ENCODE measurements at places on chromosomes 16 and 17.

DNA sequence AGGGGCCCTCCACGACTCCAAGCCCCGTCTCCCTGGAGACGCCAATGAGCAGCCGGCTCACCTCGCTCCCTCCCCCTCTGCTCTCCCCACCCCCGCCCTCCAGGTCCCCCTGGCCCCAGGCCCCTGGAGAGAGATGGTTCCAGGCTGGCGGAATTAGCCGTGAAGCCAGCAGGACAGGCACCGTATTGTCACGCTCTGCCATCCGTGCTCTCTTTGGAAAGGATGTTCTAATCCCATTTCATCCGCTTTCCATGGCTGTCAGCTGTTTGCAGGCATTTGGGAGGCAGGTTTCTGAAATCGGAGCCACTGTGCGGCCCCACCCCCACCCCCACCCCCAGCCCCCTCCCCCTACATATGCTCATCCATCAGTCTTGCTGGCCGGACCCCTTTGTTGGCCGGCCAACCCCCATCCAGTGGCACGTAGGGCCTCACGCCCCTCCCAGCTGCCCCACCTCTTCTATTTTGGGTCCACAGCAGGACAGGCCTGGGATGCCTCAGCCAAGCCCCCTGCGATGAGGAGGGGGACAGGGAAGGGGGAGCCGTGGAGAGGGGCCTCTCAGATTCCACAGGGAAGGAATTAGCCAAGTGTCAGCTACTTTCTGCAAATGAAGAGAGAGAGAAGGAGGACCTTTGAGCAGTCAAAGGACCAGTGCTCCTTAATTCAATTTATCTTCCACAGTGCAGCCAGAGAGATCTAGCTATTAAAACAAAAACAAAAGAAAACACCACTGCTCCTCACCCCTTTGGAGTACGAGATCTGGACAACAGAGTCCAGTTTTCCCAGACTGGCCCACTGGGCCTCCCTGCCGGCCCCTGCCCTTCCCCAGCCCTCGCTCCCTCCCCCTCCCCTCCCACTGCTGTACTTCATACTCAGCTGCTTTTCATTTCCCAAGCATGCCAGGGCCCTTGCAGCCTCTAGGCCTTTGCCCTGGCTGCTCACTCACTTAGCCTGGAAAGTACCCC, 30.7 kb downstream of the SDK2 start:
- no peak for DNase-seq

GRCh38 chr17:79183293-79184158, 108.9 kb downstream of the ENGASE start:
- DNase-seq, result no peak

DNA sequence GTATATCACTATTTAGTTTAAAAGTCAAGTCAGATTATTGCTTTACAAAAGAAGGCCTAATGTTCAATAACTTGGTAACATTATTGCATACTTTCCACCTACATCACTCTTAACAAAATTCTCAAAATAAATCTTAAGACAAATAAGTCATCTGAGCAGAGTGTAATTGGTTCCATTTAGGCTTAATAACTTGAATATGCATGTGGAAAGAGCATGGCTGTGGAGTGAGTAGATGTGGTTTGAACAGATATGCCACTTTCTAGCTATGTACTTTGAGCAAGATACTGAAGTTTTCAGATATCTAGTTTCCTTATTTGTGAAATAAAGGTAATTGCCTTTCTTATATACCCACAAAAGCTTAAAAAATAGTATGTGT, 6.7 kb upstream of the EVI2A start:
- peak; percentile 84 for DNase-seq

- no peak for DNase-seq
Measured at GRCh38 chr17:8967861-8968260, 2.4 kb upstream of the PIK3R5 start.

GRCh38 chr16:30010844-30011713, at the start of gene DOC2A:
Gene DOC2A, minus strand, starts transcription at chr16:30011027. Its CDS starts 805 bp downstream, at chr16:30010222.
- no peak for DNase-seq

DNA sequence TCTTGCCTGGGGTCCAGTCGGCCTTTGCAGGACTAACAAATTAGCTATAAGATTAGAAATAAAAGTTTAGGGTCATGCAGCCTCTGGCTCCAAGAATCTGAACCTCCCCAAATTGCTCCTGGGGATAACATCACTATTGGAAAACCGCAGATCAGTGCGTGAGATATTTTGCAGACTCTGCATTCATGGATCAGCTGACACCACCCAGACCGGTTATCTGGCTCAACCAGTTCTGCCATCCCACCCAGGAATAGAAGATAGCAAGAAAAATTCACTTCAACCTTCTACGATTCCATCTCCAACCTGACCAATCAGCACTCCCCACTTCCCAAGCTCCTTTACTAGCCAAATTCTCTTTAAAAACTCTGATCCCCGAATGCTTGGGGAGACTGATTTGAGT, 4.3 kb upstream of the PGS1 start:
- DNase-seq, result no peak

GRCh38 chr16:59259074-59259949, 525.2 kb upstream of the GOT2 start:
- DNase-seq, result no peak

GRCh38 chr16:54964239-54964638, 33.6 kb downstream of the IRX5 start:
- no peak for DNase-seq

DNA sequence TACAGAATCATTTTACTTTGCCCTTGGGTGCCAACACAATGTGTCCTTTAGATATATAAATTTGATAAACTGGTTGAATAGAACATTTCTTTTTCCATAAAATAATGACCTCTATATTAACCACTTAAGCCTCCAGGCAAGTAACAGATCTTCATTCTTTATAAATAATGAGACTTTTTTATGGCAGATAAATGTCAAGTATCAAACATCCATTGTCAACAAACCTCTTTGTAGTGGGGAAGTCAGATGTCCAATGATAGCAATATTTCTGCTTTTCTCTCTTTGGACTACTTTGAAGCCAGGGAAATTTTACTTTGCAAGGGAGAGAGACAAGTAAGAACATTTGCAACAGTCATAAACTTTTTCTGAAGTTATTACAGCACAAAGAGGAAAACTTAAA, 841.2 kb downstream of the CDH8 start:
- no peak for DNase-seq

GRCh38 chr17:79742951-79743476, 12.3 kb downstream of the ENPP7 start:
- no peak for DNase-seq

DNA sequence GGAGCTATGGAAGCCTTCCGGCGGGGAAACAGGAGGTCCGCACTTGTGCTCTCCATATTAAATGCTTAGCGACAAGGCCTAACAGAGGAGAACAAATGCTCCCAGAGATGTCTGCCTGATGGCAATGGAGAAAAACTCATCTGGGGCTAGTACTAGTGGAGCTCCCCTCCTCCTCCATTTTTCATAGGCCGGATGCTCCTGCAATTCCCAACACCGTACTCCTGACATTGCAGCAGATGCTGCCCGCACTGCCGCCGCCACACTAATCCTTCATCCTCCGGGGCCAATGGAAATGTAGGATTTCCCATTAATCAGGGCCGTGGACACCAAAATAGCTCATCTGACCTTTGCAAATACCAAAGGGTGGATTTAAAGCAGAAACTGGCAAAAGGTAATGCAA, 27.5 kb downstream of the TOM1L2 start:
- DNase-seq, result no peak

DNA sequence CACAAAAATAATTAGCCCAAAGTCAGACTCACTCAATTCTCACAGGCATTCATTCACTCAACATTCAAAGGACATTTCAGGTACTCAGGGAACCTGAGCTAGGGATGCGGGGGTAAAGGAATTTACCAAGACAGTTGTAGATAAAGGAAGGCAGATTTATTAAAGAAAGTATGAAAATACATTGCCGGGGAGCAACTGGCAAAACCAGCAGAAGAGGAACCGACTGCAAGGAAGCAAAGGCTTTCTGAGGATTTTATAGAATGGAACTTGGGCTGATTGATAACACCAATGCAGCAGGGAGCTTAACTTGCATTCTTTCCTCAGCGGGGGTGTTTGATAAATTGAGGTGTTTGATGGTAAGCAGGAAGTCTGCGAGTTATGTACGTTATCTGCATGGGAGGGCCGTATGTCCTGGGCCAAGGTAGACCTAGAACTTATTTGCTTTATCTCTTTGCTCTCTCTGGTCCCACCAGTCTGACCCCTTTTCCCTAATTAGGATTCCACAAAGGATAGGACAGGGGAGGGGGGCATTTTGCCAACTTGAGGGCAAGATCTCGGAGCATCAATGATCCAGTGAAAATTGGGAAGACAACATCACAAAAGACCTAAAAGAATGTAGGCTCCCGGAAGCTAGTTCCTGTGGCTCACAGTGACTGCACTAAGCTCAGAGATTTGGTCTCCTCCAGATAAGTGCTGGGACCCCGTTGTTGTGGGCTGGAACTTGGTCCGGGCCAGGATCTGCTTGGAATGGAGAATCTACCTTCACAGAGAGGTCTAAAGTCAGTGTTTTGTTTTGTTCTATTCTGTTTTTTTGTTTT, 5.8 kb upstream of the MT3 start:
- DNase-seq, result no peak

DNA sequence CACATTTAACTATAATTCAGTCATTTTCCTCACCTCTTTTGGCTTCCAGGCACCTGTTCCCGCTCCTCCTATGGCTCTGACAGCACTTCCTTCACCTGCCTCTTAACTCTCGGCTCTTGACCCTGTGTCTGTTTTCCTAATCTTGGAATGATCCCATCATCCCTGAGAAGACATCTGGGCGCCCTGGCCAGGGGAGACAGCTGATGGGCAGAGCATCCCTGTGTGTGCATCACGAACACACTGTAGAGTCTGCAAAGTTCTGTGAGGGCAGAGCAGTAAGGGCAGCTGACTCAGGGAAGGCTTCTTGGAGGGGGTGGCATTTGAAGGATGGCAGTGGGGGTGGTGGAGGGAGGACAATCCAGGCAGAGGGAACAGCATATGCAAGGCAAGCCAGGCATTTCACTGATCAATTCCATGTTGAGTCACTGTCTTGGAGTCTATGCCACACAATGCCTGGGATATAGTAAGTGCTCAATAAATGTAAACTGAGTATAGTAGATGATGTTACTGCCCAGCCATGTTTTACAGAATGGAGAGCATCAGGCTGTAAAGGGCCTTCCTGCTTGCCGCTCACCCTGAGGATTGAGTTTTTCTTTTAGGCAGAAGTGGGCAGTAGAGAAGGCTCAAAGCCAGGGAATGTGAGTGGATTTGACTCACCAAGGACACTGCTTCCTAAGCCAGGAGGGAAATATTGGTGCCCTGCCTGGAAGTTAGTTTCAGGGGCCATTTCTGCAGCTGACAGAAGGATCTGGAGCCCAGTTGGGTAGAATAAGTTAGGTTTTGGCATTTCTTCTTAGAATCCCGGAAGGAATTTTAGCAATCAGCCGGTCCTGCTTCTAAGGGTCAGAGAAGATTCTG, 5.8 kb upstream of the RAB11FIP4 start:
- peak; percentile 30 for DNase-seq

DNA sequence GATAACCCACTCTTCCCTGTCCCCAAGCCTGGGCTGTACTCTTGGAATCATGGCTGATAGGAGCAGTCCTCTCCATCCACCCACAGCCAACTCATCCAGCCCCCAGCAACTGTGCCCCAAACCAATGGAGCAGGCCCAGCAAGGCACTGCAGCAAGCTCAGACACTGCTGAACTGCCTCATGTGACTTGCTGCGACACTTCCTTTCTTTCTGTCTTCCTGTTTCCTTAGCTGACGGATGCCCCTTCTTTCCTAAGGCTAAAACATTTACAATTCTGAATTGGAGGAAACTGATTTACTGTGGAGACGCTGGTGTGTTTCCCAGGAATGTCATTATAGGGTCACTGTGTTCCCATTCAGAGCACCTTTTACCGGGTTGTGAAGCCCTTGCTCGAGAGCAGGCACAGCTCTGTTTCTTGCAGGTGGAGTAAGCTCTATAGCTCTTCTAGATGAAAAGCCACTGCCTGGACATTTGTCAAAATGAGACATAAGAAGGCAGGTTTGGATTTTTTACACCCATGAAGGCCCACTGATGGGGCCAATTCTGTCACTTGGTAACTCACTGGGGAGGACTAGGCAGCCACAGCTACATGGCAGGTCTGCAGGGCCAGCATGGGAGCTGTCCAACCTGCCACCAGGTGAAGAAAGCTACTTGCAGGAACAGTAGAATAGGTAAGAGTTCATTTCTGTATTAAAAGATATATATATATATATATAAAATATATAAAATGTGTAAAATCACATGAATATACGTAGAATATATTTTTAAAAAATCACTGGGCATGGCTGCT, 27.4 kb downstream of the TMEM11 start:
- DNase-seq, result no peak

DNA sequence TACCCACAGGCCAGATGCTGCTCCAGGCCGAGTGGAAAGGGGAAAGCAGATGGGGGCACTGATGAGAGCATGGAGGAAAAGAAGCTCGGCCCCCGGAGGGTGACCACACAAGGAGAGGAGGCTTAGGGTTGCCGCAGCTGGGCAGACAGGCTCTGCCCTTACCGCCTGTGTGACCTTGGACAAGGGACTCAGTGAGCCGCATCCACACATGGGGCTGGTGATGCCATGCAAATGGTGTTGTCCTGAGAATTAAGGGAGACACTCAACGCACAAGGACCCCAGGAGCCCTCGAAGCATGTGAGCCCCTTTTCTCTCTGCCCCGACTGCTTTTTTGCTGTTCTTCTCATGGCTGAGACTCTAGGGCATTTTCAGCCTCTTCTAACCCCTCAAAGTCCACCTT, 61.0 kb downstream of the PLXDC1 start:
- no peak for DNase-seq

- peak; percentile 70 for DNase-seq
Measured at GRCh38 chr17:82963104-82963950, 116.1 kb upstream of the METRNL start.

DNA sequence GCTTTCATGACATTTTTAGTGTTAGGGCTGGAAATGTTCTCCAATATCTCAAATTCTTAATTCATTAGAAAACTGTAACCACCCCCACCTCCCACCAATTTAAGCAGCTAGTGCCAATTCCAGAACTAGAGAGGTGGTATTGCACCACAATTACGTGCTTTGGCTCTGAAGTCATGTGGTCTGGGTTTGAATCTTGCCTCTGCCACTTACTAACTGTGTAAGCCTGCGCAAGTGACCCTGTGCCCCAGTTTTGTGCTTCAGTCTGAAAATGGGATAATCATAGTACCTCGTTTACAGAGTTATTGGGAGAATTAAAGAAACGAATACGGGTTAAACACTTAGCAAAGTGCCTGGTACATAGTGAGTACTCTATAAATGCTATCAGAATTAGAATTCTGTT, 14.2 kb upstream of the MPHOSPH6 start:
- DNase-seq, result no peak

- DNase-seq, result no peak
Measured at GRCh38 chr16:67460168-67460567, 20.8 kb downstream of the ATP6V0D1 start.

DNA sequence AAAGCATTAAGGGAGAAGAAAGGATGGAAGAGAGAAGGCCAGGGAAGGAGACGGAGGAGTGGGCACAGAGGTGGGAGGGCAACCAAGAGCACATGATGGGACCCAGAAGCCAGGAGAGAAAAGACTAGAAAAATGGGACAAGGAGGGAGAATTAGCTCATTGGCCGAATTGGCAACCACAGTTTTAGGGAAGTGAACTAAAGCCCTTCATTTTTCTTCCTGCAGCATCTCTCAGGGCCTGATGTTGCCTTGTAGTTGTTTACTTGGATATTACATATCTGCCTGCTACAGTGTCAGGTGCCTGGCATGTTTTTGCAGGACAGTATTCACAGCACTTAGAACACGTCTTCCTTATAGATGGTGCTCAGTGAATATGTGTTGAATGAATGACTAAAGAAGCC, 19.0 kb downstream of the EMP2 start:
- no peak for DNase-seq

All from fibroblast of mammary gland (primary cell).